ENCODE measurements at places on chromosomes 4 and X.
A peak's percentile ranks its signal among the peaks of the same experiment; 100 is the strongest.

- no peak for DNase-seq
Observed at GRCh38 chr4:113773014-113773413, 11.5 kb upstream of the CAMK2D start.

GRCh38 chrX:43666311-43666912 is 10.3 kb downstream of the MAOA start:
- no peak for DNase-seq

DNA sequence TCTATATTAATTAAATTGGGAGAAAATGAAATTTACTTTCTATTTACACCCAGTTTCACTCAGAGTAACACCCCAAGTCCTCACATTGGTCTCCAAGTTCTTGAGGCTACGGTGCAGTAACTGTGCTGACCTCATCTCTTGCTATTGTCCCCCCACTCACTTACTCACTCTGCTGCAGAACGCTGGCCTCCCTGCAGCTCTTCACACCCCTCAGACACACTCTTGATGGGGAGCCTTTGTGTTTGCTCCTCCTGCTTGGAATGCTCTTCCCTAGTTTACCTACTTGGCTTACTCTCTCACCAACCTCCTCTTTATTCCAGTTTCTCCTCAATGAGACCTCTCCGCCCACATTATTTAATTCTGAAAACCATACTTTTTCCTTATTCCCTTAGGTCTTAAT is 22.2 kb upstream of the SPARCL1 start:
- no peak for DNase-seq

GRCh38 chr4:52269761-52270160 is 218.7 kb downstream of the SPATA18 start:
- no peak for DNase-seq

DNA sequence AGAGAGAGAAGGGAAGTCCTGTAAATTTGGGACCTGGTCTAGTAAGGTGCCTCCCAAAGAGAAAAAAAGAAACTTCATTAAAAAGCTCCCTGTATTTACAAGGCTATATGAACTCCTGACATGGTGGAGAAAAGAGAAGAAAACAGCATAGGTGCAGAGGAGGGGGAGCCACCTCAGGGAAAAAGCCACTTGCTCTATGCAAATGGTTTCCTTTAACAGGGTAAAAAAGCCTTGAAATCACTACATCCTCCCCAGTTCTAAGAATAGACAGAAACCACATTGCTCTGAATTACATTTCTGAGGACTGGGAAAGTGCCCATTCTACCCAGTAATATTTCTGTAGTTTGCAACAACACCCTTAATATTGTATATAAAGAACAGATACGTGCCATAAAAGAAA is 165.5 kb downstream of the KLF8 start:
- no peak for DNase-seq

DNA sequence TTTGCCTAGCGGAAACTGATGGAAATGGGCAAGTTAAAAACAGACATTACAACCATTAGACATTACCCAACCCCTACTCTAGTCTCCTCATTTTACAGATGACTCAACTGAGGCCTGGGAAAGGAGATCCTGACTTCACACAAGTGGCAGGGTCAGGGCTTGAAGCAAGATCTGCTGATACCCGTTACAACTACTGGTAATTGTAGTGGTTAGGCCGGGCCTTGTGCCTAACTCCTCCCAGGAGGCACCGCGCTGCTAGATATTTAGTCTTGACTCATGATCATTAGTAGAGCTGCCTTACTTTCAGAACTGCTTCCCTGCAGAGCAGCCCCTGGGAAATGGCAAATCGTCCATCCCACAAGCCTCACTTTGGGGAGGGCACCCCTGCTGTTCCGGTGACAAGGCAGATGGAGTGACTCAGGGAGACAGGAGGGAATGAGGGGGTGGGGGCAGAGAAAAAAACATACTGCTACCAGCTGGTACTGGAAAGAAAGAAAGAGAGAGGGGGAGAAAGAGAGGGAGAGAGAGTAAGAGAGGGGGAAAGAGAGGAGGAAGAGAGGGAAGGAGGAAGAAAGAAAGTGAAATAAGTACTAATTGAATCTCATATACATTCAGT is 12.2 kb downstream of the ARHGEF6 start:
- DNase-seq: peak; percentile 36

DNA sequence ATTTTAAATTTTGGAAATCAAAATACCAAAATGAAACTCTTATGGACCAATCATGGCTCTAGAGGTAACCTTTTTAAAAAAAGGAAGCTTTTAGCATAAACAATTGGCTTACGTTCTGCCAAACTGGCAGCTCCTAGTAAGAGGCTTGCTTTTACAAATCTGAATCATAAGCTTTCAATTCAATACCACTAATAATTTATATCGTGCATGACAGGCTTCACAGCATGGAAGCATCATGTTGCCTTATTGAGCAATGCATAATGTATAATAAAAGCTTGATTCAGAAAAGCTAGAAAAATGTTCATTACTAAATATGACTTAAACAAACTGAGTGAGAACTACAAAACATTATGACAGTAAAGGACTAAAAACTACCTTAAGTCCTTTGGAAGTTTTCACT is 280.9 kb downstream of the IQCM start:
- no peak for DNase-seq

DNA sequence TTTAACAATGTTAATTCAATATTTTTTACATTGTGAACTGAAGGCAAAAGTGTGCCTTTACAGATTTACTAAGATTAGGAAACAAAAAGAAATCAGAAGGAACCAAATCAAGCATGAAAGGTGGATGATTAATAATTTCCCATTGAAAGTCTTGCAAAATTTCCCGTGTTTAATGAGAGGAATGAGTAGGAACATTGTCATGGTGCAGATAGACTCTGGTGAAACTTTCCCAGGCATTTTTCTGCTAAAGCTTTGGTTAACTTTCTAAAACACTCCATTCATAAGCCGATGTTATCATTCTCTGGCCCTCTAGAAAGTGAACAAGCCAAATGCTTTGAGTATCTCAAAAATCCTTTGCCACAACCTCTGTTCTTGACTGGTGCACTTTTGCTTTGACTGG is 1522.8 kb upstream of the PABPC4L start:
- DNase-seq: no peak
